ENCODE measurements at places on chromosomes 6 and 20. TPM values are rescaled to one million over a fixed set of nuclear protein-coding genes. Genes with fewer than 3 reads are reported as not detected.

TPMT gene
- polyA plus RNA-seq, result 74.8 TPM

SLC12A5 gene
- polyA plus RNA-seq, result not detected

OPRL1 gene
- polyA plus RNA-seq, result not detected

BHLHE23 gene
- not detected for polyA plus RNA-seq

LIN28B gene
- not detected for polyA plus RNA-seq

SLC17A9 gene
- 0.22 TPM for polyA plus RNA-seq

MAP3K7 gene
- 28.6 TPM for polyA plus RNA-seq

ITPA gene
- 71.8 TPM for polyA plus RNA-seq

UNC5CL gene
- polyA plus RNA-seq, result 123 TPM

TAGAP gene
- polyA plus RNA-seq, result 1.6 TPM

ARID1B gene
- 7.3 TPM for polyA plus RNA-seq

SLC22A1 gene
- polyA plus RNA-seq, result 0.89 TPM

SLPI gene
- 11.2 TPM for polyA plus RNA-seq

MYB gene
- polyA plus RNA-seq, result 2.7 TPM

PEX7 gene
- polyA plus RNA-seq, result 5.4 TPM

OR12D3 gene
- not detected for polyA plus RNA-seq

PGBD1 gene
- polyA plus RNA-seq, result 1.1 TPM

EFCAB8 gene
- 0.38 TPM for polyA plus RNA-seq

ZBP1 gene
- 2.7 TPM for polyA plus RNA-seq

DNA sequence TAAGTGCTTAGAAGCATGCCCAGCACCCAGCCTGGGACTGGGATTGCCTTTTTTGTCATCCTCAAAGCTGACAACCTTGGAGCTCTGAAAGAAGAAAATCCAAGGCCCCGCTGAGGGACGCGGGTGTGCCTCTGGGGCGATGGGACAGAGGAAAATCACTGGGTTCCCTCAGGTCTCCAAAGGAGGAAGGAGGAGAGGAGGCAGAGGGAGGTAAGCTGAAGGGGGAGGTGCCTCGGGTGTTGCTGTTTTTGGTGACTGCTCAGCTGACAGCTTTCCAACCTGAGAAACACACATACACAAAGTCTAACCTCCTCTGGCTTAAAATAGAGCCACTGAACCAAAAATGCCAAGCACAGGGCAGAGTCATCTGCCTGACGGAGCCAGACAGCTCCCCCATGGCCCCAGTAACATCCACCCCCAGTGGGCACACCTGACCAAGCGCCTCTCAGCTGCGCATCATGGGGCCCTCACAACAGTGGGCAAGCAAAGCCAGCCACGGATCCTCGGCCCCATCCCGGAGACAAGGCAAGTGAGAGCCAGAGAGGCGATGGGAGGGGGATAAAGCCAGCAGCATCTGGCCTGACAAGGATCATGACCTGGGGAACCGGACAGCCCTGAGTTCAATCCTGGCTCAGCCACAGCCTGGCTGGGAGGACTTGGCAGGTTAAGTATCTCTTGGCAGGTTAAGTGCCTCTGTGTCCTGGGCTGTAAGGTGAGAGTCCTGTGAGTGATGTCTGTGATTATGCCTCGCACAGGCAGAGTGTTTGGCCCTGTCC, 3.2 kb upstream of the KCNK15 start:
- DNase-seq, result no peak

DNA sequence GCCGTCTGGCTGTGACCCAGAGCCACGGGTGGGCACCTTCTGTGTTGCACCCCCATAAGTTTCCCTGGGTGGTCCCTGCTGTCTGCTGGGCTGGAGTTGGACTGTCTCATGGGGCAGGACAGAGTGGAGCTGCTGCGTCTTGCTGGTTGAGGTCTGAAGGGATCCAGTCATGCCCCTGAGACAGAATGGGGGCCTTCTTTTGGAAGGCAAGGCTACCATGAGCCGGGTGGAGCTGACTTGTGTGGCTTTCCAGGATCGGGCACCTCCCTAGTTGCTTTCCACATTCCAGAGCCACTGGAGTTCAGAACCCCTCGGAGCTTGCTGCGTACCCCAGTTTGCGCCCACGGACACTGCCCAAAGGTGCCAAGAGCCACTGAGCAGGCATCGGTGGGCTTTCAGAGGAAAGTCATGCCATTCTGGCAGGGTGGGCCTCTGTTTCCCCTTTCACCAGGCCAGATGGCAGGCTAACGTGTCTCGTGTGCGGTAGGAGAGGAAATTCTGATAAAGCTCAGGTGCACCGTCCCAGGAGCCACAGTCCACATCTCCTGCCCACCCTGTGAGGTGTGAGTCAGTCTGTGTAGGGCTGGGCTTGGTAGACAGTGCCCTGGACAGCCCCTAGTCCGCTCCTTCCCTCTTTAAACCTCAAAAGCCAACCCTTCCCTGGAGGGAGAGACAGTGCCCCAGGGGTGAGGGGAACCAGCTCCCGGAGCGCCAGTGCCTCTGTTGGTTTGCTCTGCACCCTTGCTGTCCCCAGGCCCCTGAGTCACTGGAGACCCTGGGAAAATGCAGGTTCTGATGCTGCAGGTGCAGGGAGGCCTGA, 125.3 kb downstream of the SYCP2 start:
- no peak for DNase-seq

DNA sequence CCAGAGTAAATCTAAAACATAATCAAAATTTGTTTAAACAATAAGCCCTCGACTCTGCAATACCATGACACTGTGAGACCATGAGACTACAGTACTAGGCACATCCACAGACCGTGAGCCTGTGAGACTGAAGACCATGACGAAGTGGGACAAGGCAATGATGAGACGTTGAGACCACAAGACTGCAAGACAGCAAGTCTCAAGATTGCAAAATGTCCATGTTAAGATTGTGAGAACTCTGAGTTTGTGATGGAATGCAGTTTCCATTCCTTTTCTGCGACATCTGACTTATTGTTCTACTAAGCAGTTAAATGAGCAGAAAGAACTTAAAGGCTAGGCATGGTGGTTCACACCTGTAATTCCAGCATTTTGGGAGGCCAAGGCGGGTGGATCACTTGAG, 102.1 kb upstream of the PHACTR1 start:
- no peak for DNase-seq

GRCh38 chr6:83160167-83160566, 32.9 kb downstream of the PGM3 start:
- no peak for DNase-seq

- DNase-seq, result no peak
Measured at GRCh38 chr6:22102671-22103070, 194.2 kb downstream of the PRL start.

GRCh38 chr20:61417221-61417941, 165.3 kb downstream of the CDH4 start:
- no peak for DNase-seq

DNA sequence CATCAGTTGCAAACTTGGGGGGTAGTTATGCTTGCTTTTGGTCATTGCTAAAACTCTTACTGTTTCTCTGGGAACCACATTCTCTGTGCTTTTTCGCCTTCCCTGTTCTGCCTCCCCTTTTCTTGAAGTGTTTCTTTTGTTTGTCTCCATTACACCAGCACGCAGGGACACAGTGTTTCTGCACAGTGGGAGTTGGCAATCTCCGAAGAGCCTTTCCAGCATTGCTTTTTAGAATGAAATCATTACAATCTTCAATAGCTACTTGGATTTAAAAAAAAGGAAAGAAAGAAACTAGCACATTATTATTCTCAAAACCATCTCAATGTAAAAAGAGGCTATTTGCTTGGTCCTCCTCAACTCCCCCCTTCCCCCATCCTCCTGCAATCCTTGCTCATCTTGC, 536.7 kb upstream of the MMS22L start:
- DNase-seq, result no peak

GRCh38 chr6:142155895-142156757, 9.1 kb downstream of the VTA1 start:
- peak; percentile 45 for DNase-seq

DNA sequence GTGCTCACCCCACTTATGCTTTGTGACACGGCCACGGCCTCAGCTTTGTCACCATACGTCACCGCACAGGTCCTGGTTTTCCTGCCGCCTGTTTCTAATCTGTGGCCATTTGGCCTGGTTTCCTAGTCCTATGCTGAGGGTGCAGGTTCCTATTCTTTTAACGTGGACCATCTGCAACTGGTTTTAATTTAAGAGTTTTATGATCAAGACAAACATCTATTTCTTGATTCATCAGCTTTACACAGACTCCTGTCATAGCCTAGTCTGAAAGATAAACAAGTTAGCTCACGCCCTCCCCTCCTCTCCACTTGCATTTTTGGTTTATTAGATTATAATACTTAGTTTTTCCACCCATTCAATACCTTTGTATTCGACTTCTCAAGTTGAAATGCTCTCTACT, 97.5 kb upstream of the RPS6KA2 start:
- no peak for DNase-seq

GRCh38 chr6:137076277-137077068, 31.7 kb upstream of the IL20RA start:
- DNase-seq, result peak; percentile 84

DNA sequence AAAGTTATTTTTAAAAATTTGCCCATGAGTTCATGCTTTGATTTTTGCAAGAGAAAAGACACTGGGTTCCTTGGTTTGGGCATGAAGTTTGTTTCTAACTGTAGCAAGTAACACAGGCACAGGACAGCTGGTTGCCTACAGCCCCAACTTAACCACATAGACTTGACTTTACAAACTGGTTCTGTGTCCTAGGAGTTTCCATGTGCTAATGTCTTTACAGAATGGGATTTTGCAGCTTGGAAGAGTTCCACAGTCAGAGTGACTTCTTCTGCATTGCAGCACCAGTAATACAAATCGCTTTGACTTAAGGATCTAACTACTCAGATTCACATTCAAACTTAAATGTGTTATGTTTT, 44.3 kb downstream of the OR2B2 start:
- peak; percentile 24 for DNase-seq

- no peak for DNase-seq
Measured at GRCh38 chr6:73180076-73180738, 45.1 kb downstream of the KHDC1L start.

DNA sequence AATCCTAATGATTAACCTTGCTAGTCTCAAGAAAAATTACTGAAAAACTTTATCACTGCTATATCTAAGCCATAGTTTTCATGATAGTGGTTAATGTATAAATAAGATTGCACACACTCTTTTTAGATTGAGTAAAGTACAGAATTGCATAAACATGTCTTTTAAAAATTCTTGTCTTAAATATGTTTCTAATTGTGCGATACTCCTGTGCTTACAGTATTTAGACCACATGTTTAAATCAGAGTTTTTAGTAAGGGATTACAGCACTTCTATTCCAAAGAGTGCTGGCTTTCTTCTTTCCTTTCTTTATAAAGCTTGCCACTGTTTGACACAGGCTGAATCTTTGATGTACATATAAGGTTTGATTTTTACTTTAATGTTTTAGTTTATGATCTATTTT, 36.8 kb upstream of the RGS17 start:
- DNase-seq, result no peak

DNA sequence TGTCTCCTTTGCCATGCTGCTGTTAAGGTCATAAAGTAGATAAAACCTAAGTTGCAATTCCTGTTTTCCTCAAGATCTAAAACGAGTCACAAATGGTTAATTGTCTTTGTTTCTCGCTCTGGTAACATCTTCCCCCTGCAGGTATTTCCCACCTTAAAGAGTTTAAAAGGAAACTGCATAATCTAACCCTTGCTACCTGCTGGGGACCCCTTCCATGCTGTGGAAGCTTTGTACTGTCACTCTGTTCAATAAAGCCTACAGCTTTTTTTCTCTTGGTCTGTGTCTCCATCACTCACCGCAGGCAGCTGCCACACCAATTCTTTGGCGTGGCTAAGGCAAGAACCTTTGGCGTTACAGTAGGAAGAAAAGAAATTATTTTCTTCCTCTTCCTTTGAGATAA, 117.7 kb upstream of the GJE1 start:
- DNase-seq, result no peak

DNA sequence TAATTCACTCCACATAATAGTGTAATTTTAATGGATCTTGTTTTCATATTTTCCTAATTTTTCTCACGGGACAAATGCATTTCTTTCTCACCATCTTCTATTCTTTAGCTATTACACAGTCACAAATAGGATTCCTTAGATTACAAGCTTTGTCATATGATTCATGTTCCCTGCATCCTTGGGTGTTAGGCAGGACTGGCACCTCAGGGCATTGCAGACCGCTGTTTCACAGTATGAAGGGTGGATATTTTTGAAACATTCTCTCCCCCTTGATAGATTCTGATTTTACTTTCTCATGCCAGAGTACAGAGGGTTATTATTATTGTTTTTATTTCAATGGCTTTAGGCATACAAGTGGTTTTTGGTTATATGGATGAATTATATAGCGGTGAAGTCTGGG, 602.5 kb downstream of the PHF3 start:
- no peak for DNase-seq

GRCh38 chr20:10478205-10478604, 43.1 kb downstream of the SLX4IP start:
- no peak for DNase-seq

GRCh38 chr6:112933947-112934346, 586.8 kb downstream of the RFPL4B start:
- no peak for DNase-seq

GRCh38 chr6:4856785-4857184, 80.6 kb downstream of the CDYL start:
- DNase-seq, result no peak

GRCh38 chr20:49620364-49621240, 52.7 kb upstream of the PTGIS start:
- DNase-seq, result no peak

- peak; percentile 78 for DNase-seq
Measured at GRCh38 chr20:9978397-9979004, 56.3 kb upstream of the ANKEF1 start.

GRCh38 chr6:29633534-29633905, 537 bp upstream of the GABBR1 start:
- DNase-seq, result no peak

GRCh38 chr6:107185391-107185970, 70.2 kb upstream of the BEND3 start:
- DNase-seq, result peak; percentile 38

DNA sequence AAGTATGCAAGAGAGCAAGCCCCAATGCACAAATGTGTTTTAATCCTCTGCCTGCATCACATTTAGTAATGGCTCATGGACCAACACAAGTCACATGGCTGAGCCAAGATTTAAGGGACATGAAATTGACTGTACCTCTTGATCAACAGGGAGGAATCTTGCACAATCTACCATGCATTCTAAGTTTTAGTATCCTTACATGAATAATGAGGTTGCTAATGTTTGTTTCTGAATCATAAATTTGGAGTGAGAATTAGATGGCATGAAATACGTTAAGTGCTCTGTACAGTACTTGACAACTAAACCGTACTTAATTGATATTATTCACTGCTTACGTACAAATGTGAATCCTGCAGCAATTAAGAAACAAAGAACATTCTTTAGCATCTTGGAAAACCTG, 553.8 kb upstream of the JAG1 start:
- no peak for DNase-seq

DNA sequence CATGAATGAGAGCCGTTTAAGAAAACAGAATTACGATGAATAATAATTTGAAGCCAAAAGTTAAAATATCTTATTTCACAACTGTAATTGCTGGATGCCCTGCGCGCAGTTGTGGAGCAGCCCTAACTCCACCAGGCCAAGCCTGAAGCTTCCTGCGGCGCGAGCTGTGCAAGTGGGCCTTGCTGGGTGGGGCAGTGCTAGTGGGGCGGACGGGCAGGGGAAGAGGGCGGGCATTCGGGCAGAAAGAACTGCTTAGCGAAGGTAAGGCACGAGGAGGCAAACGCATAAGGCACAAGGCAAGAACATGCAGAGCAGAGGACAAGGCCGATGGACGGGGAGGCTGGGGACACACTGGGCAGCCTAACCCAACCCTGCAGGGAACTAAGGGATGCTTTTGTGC, 2.3 kb downstream of the HLA-DQB2 start:
- DNase-seq, result no peak

Measured in small intestine (tissue), 16 donors.